Activated naive CD4-positive, alpha-beta T cell treated with anti-CD3 and anti-CD28 coated beads for 36 hours (primary cell): ENCODE measurements at places on chromosomes 5 and 9. TPM values are rescaled to one million over a fixed set of nuclear protein-coding genes. Genes with fewer than 3 reads are reported as not detected.

- H3K4me3 ChIP-seq = no peak overlapping the region
- H3K27ac ChIP-seq = no peak overlapping the region
- H3K36me3 ChIP-seq = no peaks in the 10 kb centered on the region
Measured at GRCh38 chr5:168674893-168675482, 95.8 kb upstream of the PANK3 start.

GRCh38 chr9:112777914-112778313 is 27.4 kb downstream of the SNX30 start:
- DNase-seq = peak; percentile 26
- peaks cover 15% of the 10 kb centered on the region for H3K4me1 ChIP-seq
- H3K36me3 ChIP-seq = peaks cover 2% of the 10 kb centered on the region
- no peak overlapping the region for H3K27ac ChIP-seq
- H3K4me3 ChIP-seq = no peak overlapping the region

GRCh38 chr5:172941067-172941516 is 18.1 kb upstream of the RPL26L1 start:
- H3K27me3 ChIP-seq = no peaks in the 10 kb centered on the region
- peaks cover 3% of the 10 kb centered on the region for H3K36me3 ChIP-seq
- H3K4me1 ChIP-seq = no peaks in the 10 kb centered on the region
- H3K27ac ChIP-seq = no peak overlapping the region
- H3K4me3 ChIP-seq = no peak overlapping the region
- DNase-seq = no peak

- DNase-seq = peak; percentile 12
- peaks cover 33% of the 10 kb centered on the region for H3K27me3 ChIP-seq
- no peaks in the 10 kb centered on the region for H3K36me3 ChIP-seq
- H3K27ac ChIP-seq = no peak overlapping the region
Measured at GRCh38 chr5:38551030-38552017, 5.1 kb downstream of the LIFR start.

DNA sequence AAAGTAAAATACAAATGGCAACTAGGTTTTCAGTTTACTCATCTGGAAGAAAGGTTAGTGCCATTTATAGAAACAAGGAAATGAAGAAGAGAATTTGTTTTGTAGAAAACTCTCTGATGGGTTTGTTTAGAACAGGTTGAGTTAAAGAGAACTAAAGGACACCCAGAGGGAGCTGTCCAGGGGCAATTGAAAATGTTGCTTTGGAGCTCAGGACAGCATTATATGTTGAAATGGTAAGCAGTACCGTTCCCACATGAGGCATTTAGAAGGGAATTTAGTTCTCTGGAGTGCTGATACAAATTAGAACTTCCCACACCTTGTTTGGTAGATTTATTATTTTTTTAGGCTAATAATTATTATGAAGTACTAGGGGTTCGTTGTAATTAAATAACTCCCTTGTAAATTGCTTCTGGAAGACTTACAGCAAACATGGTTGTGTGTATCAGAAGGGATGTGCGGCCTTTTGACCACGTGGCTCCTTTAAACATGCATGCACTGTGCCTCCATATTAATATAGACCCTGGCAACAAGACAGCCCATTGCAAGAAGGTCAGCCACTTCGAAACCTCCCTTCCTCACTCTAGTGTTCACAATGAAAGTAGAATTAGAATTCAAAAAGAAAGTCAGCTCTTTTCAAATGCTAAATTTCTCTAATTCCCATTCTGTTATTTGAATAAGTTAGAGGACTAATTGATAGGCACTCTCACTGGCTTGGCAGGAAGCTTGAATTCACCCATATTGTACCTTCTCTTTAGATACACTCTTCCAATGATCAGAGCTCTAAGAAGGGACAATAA is 71.7 kb downstream of the ZNF462 start:
- H3K27ac ChIP-seq = no peak overlapping the region
- no peaks in the 10 kb centered on the region for H3K27me3 ChIP-seq
- no peak for DNase-seq
- no peaks in the 10 kb centered on the region for H3K36me3 ChIP-seq
- no peak overlapping the region for H3K4me3 ChIP-seq

- peaks cover 5% of the 10 kb centered on the region for H3K36me3 ChIP-seq
- H3K4me1 ChIP-seq = peaks cover 4% of the 10 kb centered on the region
- DNase-seq = no peak
- H3K27ac ChIP-seq = no peak overlapping the region
- H3K4me3 ChIP-seq = no peak overlapping the region
- H3K27me3 ChIP-seq = no peaks in the 10 kb centered on the region
Measured at GRCh38 chr9:92119586-92119985, 4.4 kb upstream of the SPTLC1 start.

DNA sequence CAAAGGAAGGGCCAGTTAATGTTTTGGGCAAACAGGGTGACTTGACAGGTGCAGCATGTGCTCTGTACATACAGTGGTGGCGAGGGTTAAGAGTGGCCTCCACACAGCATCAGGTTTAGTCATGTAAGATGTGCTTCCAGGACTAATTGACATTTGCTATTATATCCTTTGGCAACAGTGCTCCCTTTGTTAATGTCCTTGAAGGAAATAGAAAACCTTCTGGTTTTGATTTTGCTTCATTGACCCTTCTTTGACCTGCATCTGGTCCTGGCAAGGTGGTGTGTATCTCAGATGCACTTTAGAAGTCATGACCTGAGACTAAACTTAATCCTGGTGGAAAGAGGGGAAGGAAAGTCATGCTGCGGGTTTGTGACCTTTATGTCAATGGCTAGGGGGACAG is 440.0 kb downstream of the ENC1 start:
- H3K4me3 ChIP-seq = no peak overlapping the region
- H3K4me1 ChIP-seq = peaks cover 2% of the 10 kb centered on the region
- H3K27ac ChIP-seq = no peak overlapping the region
- peaks cover 3% of the 10 kb centered on the region for H3K27me3 ChIP-seq
- H3K36me3 ChIP-seq = no peaks in the 10 kb centered on the region
- DNase-seq = no peak

GRCh38 chr5:119342406-119342805 is 13.4 kb upstream of the TNFAIP8 start:
- peak overlapping the region; percentile 69 for H3K4me3 ChIP-seq
- no peaks in the 10 kb centered on the region for H3K27me3 ChIP-seq
- peak overlapping the region; percentile 96 for H3K27ac ChIP-seq
- peaks cover 20% of the 10 kb centered on the region for H3K36me3 ChIP-seq
- H3K4me1 ChIP-seq = peaks cover 94% of the 10 kb centered on the region

GRCh38 chr5:124871303-124871702 is 124.9 kb upstream of the ZNF608 start:
- peaks cover 3% of the 10 kb centered on the region for H3K27me3 ChIP-seq
- no peak overlapping the region for H3K27ac ChIP-seq
- DNase-seq = no peak
- H3K4me3 ChIP-seq = no peak overlapping the region
- H3K36me3 ChIP-seq = no peaks in the 10 kb centered on the region

DNA sequence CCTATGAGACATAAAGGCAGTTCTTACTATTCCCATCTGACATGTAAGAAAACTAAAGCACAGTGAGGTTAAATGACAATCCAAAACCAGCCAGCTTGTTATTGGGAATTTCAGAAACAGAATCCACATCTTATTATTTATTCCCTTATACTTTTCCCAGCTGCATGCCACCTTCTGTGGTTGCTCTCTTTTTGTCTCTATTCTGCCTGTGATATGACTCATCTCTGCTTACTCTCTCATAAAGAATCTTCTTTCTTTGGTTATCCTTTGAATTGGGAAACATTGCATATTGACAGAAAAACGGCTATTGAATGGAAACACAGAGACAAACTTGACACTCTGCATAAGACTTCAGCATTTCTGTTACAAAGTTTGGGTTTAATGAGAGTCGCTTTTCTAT is 183.2 kb downstream of the TLR4 start:
- DNase-seq = no peak
- H3K4me1 ChIP-seq = no peaks in the 10 kb centered on the region
- no peak overlapping the region for H3K27ac ChIP-seq
- H3K36me3 ChIP-seq = no peaks in the 10 kb centered on the region

GRCh38 chr5:109945097-109945678 is 255.5 kb downstream of the MAN2A1 start:
- peak; percentile 62 for DNase-seq
- peak overlapping the region; percentile 19 for H3K27ac ChIP-seq
- peaks cover 2% of the 10 kb centered on the region for H3K36me3 ChIP-seq
- H3K4me3 ChIP-seq = no peak overlapping the region
- no peaks in the 10 kb centered on the region for H3K27me3 ChIP-seq
- H3K4me1 ChIP-seq = peaks cover 22% of the 10 kb centered on the region

DNA sequence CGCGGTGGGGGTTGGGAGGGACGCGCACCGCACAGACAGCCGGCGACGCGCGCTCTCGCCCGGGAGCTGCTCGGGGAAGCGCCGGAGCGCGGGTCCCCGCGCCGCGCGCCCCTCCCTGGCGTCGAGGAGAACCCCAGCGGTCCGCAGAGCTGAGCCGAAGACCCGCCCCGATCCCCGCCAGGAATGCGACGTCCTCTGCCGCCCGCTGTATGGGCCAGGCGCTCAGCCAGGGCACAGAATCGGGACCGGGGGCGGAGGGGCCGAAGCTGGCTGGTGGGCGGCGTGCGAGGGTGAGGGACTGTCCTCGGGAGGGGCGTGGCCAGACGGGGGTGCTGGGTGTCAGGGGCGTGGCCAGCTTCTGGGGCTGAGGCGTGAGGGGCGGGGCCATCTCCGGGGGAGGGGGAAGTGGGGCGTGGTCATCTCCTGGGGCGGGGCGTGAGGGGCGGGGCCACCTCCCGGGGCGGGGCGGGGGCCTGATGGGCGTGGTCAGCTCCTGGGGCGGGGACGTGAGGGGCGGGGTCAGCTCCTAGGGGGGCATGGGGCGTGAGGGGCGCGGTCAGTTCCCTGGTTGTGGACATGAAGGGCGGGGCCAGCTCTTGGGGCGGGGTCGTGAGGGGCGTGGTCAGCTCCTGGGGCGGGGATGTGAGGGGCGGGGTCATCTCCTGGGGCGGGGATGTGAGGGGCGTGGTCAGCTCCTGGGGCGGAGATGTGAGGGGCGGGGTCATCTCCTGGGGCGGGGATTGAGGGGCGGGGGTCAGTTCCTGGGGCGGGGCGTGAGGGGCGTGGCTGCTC is 965 bp downstream of the PTGDS start:
- peaks cover 7% of the 10 kb centered on the region for H3K27me3 ChIP-seq
- H3K27ac ChIP-seq = no peak overlapping the region
- DNase-seq = peak; percentile 66

DNA sequence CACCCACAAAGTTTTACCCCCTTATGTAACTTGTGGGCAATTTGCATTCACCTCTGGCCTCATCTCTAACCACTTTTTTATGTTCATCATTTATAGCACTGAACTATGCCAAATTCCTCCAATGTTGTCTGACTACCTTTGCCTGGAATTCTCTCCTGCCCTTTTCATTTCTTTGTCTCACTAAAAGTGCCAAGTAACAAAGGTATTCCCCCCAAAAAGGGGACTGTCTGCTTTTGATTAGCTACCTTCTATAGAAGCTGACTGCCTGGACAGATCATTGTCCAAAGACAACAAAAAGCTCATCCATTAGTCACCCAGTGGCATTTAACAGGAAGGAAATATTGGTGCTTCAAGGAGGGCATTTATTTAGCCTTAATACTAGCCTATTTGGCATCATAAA is 189.9 kb upstream of the VCAN start:
- H3K36me3 ChIP-seq = no peaks in the 10 kb centered on the region
- no peaks in the 10 kb centered on the region for H3K4me1 ChIP-seq
- H3K27ac ChIP-seq = no peak overlapping the region
- H3K4me3 ChIP-seq = no peak overlapping the region
- no peak for DNase-seq

DNA sequence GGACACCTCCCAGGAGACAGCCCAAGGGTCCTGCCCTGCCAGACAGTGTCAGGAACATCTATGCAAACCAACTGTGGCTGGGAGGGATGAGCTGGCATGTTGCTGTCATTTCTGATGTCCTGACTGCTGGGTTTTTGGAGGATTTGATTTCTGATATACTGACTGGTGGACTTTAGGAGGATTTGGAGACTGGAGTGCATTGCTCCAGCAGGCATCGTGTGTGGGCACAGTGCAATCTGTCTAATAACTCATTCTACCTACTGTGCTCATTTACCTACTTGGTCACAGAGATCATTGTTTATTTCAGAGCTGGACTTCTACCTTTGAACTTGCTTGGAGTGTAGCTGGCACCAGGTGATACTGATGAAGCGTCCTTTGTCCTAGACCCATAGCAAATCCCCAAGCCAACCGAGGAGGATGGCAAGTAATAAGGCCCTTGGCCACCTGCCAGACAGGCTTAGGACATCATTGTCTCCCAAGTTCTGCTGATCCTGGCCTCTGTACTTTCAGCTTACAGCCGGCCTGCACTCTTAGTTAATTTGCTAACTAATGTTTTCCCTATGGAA is 124.3 kb upstream of the ICE1 start:
- no peak overlapping the region for H3K4me3 ChIP-seq
- H3K36me3 ChIP-seq = peaks cover 1% of the 10 kb centered on the region
- no peak overlapping the region for H3K27ac ChIP-seq
- H3K4me1 ChIP-seq = no peaks in the 10 kb centered on the region

DNA sequence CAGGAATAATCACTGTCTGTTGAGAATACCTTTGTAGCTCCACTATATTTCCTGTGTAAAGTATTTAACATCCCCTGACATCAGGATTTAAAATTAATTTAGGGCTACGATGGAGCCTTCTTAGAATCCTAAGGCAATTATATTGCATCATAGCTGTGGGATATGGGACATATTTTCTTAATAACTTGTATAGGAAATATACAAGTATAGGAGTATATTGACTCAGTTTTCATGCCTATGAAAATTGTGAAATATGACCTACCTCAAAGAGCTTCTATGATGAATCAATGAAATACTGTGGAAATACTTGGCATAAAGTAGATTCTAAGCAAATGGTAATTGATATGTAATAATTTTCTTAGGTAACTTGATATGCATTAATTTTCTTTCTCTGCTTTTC is 221.0 kb upstream of the KLF4 start:
- peaks cover 4% of the 10 kb centered on the region for H3K27me3 ChIP-seq
- DNase-seq = no peak
- no peak overlapping the region for H3K27ac ChIP-seq
- H3K4me3 ChIP-seq = no peak overlapping the region

DNA sequence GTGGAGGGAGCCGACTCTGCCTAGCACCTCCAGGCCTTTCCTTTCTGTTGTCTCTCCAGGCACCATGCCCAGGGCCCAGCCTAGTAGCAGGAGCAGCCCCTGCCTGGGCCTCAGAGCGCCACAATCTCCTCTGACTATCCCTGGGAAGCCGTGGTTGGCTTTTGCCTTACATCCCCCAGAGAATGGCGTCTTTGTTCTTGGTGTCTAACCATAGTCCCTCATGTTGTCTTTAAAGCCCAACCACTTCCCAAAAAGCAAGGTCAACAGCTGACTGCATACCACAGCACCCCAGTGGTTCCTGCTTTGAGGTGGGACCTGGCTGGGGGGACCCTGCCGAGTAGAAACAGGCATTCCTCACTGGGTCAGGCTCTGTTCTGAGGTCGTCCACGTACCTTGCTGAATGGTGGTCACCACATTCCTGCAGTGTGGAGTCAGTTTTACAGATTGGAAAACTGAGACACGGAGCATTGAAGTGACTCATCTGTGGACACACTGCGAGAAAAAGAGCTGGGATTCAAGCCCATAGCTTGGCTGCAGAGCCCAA is 13.7 kb upstream of the CERCAM start:
- no peaks in the 10 kb centered on the region for H3K4me1 ChIP-seq
- H3K27ac ChIP-seq = no peak overlapping the region
- H3K4me3 ChIP-seq = no peak overlapping the region
- H3K36me3 ChIP-seq = no peaks in the 10 kb centered on the region
- DNase-seq = no peak

- H3K27me3 ChIP-seq = no peaks in the 10 kb centered on the region
- no peak overlapping the region for H3K27ac ChIP-seq
- H3K36me3 ChIP-seq = no peaks in the 10 kb centered on the region
- H3K4me3 ChIP-seq = no peak overlapping the region
- H3K4me1 ChIP-seq = no peaks in the 10 kb centered on the region
Measured at GRCh38 chr5:52491818-52492217, 295.9 kb upstream of the ITGA1 start.

Gene CSNK1A1
- 183 TPM for total RNA-seq

Gene FAM53C
- 20.7 TPM for total RNA-seq

Gene PAEP
- not detected for total RNA-seq

Gene PLPP7
- total RNA-seq = 0.25 TPM

Gene FAM174A
- total RNA-seq = 3.1 TPM
